ENCODE measurements at places on chromosomes 11 and 22.

DNA sequence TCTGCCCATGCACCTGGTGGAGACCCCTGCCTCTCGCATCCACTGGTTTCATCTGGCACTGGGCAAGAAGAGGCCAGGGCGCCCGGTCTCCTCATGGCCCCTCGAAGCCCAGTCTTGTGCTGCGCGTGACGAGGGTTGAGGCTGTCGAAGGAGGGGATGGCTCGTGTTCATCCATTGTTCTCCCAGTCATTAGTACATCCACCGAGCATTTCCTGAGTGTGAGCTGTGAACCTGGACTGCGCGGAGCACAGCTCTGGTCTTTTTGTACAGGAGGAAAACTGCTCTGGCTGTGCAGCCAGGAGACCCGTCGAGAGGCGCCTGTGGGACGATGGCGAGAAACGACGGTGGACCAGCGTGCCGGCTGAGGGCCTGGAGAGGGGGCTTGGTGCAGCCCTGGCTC lies 6.8 kb downstream of the CACNA1I start:
- DNase-seq, result no peak

GRCh38 chr11:14803846-14804245 lies 88.2 kb downstream of the CYP2R1 start:
- no peak for DNase-seq

GRCh38 chr11:206526-207207 lies 532 bp downstream of the BET1L start:
- no peak for DNase-seq

- no peak for DNase-seq
Observed at GRCh38 chr11:133832991-133833897, 12.1 kb downstream of the SPATA19 start.

- no peak for DNase-seq
Observed at GRCh38 chr11:94767701-94768601, at the start of gene AMOTL1. TSS of gene AMOTL1 (plus strand) at chr11:94768356. CDS start at chr11:94768512, 156 bp downstream.

DNA sequence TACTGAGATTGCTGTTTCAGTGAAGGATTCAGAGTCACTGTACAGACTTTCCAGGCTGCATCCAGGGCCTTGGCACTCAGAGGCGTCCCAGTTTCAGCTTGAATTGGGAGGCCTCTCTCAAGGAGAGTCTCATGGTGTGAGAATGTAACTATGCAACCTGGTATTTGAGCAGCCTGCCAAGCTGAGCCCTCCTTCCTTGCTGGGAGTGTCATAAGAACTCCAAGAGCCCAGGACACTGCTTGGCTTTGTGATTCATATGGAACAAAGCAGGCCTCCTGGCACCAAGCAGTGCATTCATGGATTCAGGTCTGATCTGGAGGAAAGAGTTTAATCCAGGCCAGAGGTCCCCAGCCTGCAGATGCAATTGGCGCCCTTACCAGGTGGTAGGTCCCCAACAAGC lies 171.7 kb downstream of the DBX1 start:
- DNase-seq, result no peak

DNA sequence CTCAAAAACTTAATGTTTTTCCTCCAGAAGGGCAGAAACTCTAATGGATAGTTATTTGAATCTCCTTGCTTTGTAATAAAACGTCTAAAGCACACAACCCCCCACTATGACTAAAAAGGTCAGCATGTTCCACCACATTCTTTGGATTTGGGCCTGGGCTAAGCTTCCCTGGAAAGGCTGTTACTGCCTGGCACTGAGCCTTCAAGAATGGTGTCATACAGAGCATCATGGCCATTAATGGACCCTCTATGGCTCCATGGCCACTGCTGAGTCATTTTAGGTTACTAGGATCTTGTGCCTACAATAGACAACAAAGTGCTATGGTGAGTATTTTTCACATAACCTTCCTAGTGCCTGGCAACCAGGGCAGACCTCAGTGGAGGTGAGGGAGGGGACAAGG lies 242.6 kb upstream of the FAT3 start:
- DNase-seq, result no peak

- no peak for DNase-seq
Observed at GRCh38 chr22:28002863-28003565, 84.0 kb upstream of the PITPNB start.

- no peak for DNase-seq
Observed at GRCh38 chr11:96396637-96397036, 6.8 kb downstream of the JRKL start.

- DNase-seq, result no peak
Observed at GRCh38 chr11:84437071-84437980, 1151.2 kb upstream of the CCDC90B start.

DNA sequence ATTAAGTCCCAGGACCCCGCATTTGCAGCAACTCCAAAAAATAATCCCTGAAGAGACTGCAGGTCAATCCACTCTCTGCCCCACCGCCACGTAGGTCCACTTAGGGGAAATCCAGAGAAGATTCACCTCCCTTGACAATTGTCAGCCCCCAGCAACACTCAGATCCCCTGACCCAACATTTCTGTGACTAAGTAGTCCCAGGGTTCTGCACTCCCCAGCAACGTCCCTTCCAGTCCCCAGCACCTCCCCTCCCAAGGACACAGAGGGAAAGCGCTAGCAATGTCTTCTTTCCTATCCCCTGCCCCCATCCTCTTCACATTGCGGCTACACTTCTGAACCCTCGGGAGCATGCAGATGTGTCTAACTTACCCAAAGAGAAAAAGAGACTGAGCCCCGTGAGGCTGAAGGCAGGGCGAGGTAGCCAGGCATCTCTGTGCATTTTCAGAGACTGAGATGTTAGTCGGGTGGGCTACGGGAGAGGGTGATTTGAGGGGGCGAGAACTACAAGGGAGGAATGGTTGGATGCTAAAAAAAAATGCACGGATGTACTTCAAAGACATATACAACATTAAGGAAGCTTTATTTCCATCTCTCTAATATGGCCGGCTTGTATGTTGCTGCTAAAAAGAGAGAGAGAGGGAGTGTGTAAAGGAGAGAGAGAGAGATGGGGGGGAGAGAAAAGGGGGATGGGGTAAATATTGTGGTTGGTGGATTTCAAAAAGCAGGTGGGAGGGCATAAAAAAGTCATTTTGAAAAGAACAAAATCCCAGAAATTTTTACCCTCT lies at the start of gene SCN2B:
SCN2B (minus strand) TSS at position 647 of the 785 bp plus-strand sequence; CDS start at position 439, 208 bp downstream.
- DNase-seq, result no peak

GRCh38 chr11:108512708-108513107 lies 14.5 kb upstream of the POGLUT3 start:
- no peak for DNase-seq

DNA sequence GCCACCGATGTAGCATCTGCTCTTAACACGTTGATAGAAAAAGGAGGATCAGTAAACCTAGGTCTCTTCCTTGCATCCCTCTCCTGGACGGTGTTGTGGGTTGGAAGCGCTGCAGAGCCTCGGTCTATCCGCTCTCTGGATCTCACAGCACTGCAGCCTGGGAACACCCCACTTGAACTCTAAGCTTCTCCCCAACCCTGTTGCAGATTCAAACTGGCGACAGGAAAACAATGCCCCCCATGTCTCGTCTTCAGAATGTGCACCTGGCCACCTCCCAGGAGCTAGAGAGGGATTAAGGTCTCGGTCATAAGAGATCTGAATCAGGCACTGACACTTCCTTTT lies 454 bp downstream of the TMEM218 start:
- DNase-seq, result no peak

- DNase-seq, result no peak
Observed at GRCh38 chr11:35598254-35599125, 19.8 kb upstream of the FJX1 start.

- no peak for DNase-seq
Observed at GRCh38 chr11:67416416-67417335, 1.2 kb downstream of the CARNS1 start.

DNA sequence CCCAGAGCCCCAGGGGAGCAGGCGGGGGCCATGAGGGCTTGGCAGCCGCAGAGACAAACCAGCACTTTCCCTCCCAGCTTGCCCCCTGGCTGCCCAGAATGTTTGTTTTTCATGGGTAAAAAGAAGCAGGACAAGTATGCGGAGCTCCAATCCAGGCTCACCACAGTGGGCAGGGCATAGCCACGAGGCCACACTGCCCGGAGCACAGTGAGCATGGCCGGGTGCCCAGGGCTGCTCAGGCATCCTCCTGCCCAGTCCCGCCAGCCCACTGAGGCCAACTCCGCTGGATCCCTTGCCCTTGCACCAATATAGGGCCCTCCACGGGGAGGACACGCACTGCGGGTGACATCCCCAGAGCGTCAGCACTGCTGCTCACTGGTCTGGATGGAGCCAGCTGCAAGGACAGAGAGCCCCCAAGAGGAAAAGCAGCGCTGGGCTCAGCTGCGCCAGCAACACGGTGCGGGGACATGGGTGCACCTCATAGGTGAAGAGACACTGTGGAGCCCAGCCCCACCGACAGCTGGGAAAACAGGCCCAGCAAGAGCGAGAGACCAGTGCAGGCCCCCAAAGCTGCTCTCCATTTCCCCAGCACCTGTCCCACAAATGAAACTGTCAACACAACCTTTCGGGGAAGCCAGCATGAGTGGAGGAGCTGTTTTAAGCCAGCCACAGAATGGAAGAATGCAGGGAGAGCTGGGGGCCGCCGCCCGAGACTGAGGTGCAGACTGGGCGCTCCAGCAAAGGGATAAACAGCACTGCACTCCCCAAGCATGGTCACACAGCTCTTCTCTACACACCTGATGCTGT lies 24.8 kb downstream of the ARVCF start:
- DNase-seq, result no peak

GRCh38 chr11:34252651-34253050 lies 105.2 kb downstream of the ABTB2 start:
- DNase-seq, result no peak

DNA sequence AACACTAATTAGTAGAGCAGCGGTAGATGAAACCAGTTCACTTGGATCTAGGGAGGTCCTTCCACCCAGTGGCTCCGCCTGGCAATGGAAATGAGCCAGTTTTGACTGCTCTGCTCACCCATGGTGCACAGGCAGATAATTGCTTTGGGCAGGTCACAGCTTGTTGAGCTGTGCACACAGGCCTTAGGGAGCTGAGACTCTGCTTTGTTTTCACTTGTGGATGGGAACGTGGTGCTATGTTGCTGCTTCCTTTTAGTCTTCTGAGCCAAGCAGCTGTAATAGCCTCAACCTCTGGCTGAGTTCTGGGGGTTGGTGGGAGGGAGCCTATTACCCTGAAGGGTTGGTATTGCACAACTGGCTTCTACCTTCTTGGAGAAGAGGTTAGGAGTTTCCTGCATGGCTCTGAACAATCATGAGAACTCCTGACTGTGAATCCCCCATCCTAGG lies 262.3 kb upstream of the MTNR1B start:
- DNase-seq, result no peak

GRCh38 chr22:43014316-43014868 lies 557 bp downstream of the PACSIN2 start:
- DNase-seq, result no peak

DNA sequence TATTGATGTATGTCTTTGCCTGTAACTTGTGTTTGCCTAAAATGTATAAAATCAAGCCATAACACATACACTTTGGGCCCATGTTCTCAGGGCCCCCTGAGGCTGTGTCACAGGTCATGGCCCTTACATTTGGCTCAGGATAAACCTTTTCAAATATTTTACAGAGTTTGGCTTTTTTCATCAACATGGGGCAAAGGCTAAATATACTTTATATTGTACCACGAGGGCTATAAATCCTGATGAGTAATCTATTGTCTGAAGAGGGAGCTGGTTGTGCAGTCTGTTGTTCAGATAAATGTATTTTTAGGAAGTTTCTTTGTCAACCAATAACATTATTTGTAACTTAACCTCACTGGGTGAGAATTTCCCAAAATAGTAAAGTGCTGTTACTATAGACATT lies 404.6 kb upstream of the DDI1 start:
- no peak for DNase-seq

- DNase-seq, result no peak
Observed at GRCh38 chr22:22082229-22082835, 99.7 kb upstream of the TOP3B start.

GRCh38 chr11:14898906-14899305 lies 6.9 kb upstream of the CYP2R1 start:
- DNase-seq, result no peak

GRCh38 chr11:70865356-70865755 lies 387.0 kb downstream of the SHANK2 start:
- no peak for DNase-seq

- peak; percentile 52 for DNase-seq
Observed at GRCh38 chr11:45798793-45799441, 6.0 kb upstream of the SLC35C1 start.

DNA sequence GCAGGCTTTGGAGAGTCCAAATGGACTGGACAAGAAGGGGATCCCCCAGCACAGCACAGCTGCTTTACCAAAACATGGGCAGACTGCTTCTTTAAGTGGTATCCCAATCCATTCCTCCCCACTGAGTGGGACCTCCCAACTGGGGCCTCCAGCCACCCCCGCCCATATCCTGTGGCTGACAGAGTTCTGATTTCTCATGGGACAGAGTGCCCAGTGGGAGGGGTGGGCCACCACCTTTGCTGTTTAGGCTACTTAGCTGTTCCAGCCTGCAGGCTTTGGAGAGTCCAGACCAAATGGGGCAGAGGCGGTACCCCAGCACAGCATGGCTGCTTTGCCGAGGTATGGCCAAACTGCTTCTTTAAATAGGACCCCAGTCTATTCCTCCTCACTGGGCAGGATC lies 26.9 kb upstream of the DEUP1 start:
- DNase-seq, result no peak

Data from vagina (tissue), 2 donors.